ENCODE measurements at places on chromosomes 12 and 14.

DNA sequence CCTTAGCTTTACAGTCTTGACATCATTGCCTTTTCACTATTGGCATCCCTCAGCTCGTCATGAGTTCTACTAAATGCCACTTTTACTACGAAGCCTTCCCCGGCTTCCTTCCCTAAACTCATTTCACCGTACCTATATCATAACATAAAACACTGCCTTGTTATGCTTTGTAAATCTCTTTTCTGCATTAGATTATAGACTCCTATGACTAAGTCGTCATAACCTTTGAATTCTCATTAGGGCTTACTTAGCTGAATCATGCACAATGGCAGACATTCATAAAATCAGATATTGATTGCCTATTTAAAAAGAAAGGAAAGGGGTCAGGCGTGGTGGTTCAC, 21.0 kb downstream of the BTG1 start:
- DNase-seq: no peak

- no peak for DNase-seq
These were observed 218.4 kb upstream of the C14orf180 start for GRCh38 chr14:104361101-104361591.

DNA sequence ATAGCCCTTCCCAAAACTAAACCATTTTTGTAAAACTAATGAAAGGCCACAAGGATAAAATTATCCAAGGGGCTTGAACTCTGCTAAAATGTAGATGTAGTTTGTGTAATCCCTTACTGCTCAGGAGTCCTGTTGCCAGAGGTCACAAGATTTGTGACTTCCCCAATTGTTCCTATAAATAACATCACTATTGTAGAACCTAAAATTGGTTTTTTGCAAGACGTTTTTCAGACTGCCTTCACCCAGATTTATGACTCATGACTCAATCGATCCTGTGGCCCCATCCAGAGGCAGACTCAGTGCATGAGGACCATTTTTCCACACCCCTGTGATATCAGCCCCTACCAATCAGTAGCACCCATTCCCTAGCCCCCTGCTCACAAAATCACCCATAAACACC, 61.5 kb upstream of the RASSF8 start:
- DNase-seq: no peak

GRCh38 chr12:103728323-103728722, 112.7 kb downstream of the NT5DC3 start:
- no peak for DNase-seq

GRCh38 chr12:53235164-53235563, 3.2 kb upstream of the RARG start:
- DNase-seq: no peak

DNA sequence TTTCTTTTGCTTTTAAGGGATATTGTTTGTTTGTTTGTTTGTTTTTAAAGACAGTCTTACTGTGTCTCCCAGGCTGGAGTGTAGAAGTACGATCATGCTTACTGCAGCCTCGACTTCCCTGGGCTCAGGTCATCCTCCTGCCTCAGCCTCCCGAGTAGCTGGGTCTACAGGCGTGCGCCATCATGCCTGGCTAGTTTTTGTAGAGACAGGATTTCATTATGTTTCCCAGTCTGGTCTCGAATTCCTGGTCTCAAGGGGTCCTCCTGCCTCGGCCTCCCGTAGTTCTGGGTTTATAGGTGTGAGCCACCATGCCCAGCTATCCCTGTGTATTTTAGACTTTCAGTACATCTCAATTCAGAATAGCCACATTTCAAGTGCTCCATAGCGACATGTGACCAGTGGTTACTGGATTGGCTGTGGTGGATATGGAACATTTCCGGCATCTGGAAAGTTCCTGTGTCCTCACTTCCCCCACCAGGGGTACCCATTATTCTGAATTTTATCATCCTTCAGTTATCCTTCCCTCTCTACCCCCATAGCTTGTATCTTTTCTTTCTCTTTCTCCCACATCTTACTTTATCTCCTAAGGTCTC, 61.1 kb downstream of the HRK start:
- no peak for DNase-seq

DNA sequence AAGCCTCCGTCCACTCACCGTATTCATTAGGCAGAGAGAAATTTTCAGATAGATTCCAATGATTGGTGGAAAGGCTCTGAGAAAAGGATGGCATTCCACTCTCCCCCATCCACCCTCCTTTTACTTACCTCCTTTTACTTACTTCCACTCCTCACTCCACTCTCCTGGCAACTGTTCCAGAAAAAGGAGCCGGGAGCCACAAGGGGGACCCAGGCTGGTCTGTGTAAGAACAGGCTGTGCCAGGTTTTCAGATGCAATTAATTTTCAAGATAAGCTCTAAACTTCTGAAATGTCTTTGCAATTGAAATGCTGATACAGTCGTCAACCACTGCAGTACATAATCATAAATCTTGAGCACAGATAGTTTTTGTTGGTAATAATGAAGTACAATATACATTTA, 248.8 kb downstream of the ANO6 start:
- DNase-seq: no peak

DNA sequence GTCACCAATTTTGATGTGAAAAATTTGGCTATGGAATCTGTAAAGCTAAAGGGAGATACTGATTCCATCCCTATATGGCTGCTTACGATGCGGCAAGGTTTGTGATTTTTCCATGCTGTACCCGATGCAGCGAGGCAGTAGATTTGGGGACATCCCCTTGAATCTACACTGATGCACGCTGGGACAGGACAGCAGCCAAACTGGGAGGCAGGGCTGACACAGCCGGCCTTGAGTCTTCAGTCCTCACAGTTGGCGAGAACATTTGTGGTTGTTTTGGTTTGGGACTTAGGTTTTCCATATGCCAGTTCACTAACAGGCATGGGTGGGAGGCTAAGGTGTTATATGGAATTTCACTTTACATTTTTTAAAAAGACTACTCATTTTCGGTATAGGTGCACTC, 3.8 kb downstream of the GALNT16 start:
- no peak for DNase-seq

GRCh38 chr12:12665194-12665593, 30.8 kb downstream of the GPR19 start:
- no peak for DNase-seq

- DNase-seq: no peak
These were observed 77.3 kb downstream of the EMP1 start for GRCh38 chr12:13273850-13274249.

GRCh38 chr12:73277971-73278370, 1005.8 kb downstream of the TRHDE start:
- no peak for DNase-seq

DNA sequence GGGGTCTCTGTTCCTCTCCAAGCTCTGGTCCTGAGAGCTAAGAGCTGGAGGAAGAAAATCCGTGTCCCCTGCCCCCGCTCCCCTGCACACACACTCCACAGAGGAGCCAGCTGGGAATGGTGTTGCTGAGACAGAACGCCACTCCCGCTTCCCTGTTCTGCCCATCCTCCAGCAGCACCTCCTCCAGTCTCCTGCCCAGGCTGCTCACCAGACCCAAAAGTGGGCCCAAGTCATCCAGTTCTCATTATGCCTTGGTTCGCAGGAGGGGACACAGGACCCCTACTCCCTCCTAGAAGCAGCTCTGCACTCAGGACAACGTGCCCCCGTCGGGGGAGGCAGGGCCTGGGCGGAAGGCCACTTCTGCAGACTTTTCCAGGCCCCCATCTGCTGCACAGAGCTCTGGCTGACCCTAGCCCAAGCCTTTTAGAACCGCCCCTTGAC, 830 bp upstream of the TRMT61A start:
- DNase-seq: no peak

DNA sequence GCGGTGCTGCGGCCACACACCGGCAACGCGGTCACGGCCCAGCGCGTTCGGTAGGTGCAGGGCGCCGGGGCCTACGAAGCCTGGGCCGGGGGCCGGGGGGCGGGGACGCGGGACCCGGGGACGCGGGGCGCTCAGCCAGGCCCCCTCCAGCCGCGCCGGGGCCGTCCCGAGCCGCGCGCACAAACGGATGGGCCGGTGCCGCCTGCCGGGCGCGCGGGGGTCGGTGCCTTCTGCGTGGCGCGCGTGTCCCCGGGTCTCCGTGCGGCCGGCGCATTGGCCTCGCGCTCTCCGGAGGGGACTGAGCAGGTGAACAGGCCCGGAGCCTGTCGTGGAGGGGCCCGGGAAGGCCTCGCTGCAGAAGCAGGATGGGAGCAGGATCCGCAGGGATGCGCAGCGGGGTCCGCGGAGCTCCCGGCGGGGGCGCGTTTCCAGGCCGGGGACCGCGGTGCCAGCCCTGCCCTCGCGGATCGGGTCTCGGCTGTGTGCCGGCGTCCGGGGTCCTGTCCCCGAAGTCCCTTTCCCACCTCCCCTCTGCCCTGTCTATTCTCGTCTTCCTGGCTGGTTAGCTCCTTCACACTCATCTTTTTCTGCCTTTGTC, 421 bp downstream of the GLT1D1 start:
- DNase-seq: peak; percentile 19

GRCh38 chr12:1980282-1980681, 24.0 kb downstream of the DCP1B start:
- no peak for DNase-seq

GRCh38 chr14:70640938-70641547, 673 bp upstream of the TTC9 start:
- peak; percentile 81 for DNase-seq

- peak; percentile 66 for DNase-seq
These were observed 71.2 kb downstream of the SAMD4A start for GRCh38 chr14:54638135-54638446.

- peak; percentile 50 for DNase-seq
These were observed 2.6 kb downstream of the NKX2-1 start for GRCh38 chr14:36517242-36518030.

DNA sequence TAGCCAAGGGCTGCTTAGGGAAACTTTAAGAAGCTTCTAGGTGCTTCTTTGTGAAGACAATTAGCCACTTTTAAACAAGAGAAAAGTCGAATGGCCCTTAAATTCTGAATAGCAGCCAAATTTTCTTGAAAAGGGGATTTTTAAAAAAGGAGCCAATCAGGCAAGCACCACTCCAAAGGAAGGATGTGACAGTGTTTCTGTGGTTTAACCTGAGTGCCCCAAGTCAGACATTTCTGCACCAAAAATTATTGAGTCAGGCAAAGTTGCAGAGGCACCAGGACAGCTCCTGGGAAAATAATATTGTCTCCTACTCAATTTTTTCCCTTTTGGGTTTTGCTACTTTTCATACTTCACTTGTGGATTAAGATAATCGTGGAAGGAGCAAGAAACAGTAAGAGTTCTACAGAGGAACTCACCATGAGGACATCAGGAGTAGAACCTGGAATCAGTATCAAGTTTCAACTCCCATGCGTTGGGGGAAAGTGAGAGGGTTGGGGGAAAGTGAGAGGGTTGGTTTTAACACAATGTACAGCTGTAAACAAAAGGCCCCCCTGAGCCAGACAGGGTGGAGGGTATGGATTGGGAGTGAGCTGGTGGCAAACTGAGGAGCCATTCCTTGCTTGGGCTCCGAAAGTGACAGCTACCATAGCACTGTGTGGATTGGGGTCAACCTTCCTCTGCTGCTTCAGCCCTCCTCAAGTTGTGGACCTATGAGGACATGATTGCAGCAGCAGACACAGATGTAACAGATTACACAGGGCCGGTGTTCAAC, 90.8 kb downstream of the SLC38A1 start:
- DNase-seq: no peak

- DNase-seq: peak; percentile 46
These were observed 44.1 kb downstream of the ETV6 start for GRCh38 chr12:11693601-11694000.

Data from NCI-H524 (cell line).